Renal cortex interstitium (tissue), 15 donors: ENCODE measurements at places on chromosomes 7 and 10. TPM values are rescaled to one million over a fixed set of nuclear protein-coding genes. Genes with fewer than 3 reads are reported as not detected.

DNA sequence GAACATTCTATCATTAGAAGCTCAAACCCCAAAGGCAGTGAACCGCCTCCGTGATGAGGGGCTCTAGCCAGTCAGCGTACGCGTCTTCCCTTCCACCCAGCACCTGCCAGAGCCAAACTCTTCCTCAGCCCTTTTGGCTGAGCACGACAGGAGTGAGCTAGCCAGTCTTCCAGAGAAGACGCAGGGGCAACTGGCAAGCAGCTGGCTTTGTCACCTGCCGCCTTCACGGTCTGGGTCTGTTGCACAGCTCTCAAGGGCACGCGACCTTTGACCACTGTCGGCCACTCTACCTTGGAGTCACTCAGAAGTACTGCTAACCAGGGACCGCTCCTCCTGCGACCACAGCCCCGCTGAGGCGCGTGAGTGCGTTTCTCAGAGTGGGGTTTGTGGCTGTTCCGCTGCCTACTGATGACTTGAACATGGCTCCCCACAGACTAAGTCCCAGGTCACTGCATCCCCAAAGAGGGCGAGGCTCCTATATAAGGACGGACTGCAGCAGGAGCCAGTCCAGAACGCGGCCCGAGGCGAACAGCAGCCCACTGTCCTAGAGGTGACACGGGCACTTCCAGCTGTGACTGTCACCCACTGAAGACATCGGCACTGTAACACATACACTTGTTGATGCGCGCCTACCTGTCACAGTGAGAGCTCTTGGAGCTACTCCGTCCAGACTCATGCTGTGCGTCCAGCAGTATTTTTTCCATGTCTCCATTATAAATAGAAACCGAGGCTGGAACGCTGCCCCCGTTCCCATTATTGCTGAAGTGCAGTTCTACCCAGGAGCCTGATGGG is 8.4 kb downstream of the BNIP3 start:
- no peak for DNase-seq

- DNase-seq = no peak
Observed at GRCh38 chr10:86632009-86632800, 22.1 kb upstream of the OPN4 start.

DNA sequence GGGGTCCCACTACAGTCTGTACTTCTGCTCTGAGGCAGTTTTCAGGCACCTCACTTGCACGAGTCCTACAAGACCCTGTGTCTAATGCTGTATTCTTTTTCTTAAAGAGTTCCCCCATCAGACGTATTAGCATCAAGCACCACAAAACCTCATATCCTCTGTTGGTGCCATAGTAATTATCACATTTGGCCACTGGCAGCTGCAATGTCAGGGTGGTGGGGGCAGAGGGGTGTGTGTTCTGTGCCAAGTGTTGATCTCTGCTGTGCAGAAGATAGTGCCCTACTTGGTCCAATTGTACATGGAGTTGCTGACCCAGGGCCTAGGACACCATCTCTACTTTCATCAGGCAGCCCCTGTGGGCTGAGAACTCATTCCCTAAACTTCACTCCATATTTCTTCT is 20.0 kb upstream of the JAZF1 start:
- DNase-seq = no peak

GRCh38 chr7:32298408-32299132 is 191.6 kb downstream of the LSM5 start:
- no peak for DNase-seq

DNA sequence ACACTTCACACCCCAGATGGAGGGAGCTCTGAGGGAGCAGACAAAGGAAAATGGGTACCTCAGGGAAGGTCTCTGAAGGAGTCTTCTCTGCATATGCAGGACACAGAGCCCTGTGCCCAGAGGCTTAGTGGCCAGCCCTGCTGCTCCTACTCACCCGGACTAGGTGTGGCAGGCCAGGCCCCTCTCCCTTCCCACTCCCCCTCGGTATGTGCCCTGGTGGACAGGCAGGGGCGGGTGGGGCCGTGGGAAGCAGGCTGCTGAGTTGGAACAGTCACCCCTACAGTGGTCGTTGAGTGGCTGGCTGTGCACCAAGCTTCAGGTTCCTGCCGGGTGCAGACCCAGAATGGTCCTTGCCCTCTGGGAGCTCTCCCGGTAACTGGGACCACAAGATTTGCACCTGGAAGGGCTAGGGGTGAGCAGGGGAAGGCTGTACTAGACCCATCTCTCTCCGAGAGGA is 68.6 kb downstream of the ZMIZ1 start:
- DNase-seq = no peak

DNA sequence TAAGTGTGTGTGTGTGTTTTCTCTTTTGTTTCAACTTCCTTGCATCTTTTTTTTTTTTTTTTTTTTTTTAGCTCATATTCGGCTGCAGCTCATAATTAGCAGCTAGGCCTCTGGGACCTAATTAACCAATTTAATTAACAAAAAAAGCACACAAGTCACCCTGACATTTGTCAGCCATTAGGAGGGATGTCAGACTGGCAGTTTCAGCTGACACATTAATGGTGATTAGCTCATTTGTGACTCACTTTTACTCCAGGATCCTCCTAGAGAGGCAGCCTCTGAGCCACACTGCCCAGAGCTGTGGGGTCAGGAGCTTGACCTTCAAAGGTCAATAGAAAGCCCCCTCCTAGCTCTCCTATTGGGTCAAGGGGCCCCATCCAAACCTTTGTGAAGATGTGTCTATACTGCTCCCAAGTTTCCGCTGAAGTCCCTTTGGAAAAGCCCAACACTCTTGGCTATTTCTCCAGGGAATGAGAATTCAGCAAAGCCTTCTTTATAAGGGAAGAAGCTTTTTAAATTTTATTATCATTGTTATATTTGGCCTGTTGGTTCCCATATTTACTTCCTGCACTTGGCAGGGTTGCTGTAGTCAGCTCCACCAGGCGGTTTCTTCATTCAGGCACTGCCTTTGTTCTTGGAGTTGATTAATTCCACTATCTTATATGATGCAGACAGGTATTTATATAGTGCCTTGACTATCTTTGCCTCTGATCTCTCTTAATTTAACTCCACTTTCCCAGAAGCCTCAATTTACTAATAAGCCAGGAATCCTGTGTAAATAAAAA is 109.5 kb upstream of the HABP2 start:
- no peak for DNase-seq

DNA sequence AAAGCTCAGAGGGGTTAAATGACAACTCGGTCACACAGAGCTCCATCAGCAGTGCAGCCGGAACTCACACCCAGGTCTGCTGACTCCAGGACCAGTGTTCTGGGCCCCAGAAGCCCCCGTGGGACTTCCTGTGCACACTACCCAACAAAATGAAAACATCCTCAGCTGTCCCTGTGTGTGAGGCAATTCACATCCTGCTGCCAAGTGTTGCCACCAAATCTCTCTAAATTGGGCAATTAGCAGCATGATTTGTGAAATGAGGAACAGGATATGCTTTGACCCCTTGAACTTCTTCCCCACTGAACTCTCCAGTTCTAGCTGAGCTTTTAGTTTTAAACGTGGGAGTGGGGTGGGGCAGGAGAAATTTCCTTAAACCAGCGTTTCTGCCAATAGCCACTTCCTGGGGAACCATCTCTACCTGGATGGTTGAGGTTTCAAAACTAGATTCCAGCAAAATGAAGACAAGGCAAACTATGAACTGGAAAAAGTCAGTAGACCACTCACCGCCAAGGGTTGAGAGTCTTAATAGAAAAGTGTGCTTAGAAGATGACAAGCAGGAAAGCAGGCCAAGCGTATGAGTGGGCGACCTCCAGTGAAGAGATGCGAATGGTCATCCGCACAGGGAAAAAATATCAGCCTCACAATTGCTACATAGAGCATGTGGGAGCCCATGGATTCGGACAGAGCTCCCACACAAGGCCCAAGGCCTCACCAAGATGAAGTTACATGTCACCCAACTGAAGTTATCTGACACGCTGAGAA is 51.9 kb upstream of the CHST15 start:
- no peak for DNase-seq

GRCh38 chr10:83539528-83540308 is 599.6 kb upstream of the GHITM start:
- DNase-seq = peak; percentile 22

- peak; percentile 59 for DNase-seq
Observed at GRCh38 chr7:22452142-22452959, 47.6 kb downstream of the STEAP1B start.

- no peak for DNase-seq
Observed at GRCh38 chr10:119190353-119190752, 11.7 kb upstream of the PRDX3 start.

GRCh38 chr10:119896061-119896655 is 3.6 kb downstream of the SEC23IP start:
- no peak for DNase-seq

DNA sequence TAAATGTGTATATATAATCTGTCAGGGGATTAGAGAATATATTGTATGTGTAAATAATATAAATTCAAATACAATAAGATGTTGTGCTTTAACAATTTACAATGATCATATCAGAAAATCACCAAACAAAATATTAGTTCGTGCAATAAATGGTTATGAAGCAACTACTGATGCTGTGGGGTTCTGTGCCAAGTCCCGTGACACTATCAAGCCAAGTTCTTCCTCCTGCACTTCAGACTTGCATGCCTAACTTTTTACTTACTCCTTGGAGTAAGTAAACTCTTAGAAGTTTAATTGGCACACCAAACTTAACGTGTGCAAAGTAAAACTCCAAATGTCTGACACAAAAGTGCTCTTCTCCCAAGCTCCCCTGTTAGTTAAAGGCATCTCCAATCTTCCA is 26.5 kb upstream of the TMEM254 start:
- no peak for DNase-seq

- no peak for DNase-seq
Observed at GRCh38 chr7:2610898-2611297, 20.9 kb upstream of the TTYH3 start.

DNA sequence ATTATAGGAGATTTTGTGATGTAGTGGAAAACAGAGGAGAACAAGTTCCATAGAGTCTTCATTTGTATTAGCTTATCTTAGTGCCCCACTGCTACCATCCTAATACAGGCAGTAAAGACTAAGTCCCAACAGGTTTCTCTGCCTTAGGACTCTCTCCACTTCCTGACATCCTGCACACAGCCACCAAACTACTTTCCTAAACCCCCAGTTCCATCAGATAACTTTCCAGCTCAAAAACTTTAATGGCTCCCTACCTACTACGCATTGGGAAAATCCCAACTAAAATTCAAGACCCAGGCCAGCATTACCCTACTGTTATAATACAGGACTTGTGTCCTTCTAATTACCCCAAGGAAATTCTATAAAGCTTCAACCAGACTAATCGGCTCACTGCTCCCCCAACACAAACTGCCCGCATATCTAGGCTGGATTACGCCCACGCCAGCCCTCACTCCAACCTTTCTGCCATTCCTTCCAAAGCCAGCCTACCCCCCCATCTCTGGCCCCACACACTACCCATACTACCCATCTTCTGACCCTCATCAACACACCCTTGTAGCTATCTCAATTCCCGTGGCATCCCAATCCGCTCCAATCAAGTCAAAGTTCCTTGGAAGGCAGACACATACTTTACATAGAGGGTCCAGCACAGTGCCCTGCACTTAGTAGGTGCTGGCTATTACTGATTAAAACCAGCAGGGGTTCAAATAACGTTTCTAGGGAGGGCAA is 1.4 kb downstream of the IDE start:
- DNase-seq = no peak

DNA sequence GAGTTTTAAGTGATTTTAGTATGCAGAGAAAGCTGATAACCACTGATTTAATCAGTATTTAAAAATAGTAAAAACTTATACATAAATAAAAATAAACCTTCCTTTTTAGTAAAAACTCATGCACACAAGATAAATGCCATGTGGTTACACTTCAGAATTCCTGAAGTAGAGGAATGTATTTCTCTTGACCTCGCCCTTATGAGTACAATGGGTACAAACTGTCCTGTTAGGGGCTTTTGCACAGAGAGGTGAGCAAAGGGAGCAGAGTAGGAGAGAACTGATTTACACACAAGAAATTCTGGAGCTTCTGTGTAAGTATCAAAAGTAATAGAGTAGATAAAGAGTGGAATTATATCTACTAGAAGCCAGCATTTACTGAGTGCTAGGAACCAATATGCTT is 279.6 kb downstream of the PPP1R3A start:
- no peak for DNase-seq

DNA sequence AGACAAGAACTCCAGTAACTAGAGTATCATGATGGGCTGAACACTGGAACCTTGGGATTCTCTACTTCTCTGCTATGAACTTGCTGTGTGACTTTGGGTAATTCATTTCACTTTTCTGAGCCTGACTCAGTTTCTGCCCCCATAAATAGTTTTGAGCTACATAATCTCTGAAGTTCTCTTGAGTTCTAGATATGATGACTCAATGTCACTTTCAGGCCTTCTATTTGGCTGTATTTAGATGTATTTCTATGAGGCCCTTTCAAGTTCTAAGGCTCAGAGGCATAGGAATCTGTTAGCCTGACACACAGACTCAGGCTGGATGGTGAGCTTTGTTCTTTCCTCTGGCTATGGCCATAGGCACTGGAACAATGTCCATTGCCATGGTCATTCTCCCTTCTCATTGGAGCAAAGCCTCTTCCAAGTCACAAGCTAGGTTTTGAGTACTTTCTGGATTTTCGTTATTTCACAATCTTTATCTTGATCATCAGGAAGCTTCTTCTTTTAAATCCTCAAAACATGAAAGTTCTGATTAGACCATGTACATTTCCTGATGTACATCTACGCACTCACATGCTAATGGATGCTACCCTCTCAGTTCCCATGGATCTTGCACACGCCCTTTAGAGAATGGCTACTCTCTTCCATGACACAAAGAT is 101.6 kb downstream of the TES start:
- DNase-seq = no peak

HKDC1 gene
- 34.1 TPM for polyA plus RNA-seq

SNCG gene
- polyA plus RNA-seq = 9.9 TPM

TYW1 gene
- 24.1 TPM for polyA plus RNA-seq

FFAR4 gene
- polyA plus RNA-seq = not detected

PNLIP gene
- not detected for polyA plus RNA-seq

MALRD1 gene
- polyA plus RNA-seq = 3.7 TPM
